PC-9 (cell line): ENCODE measurements at places on chromosomes 13 and 19. TPM values are rescaled to one million over a fixed set of nuclear protein-coding genes. Genes with fewer than 3 reads are reported as not detected.

Gene VSTM2B
- total RNA-seq = not detected in 2 replicates

Gene ZNF729
- not detected in 2 replicates for total RNA-seq

Gene OVOL3
- total RNA-seq = not detected in 2 replicates

Gene NTN5
- 2.9 and 7.4 TPM in 2 replicates for total RNA-seq

Gene ZC3H13
- 29.4 and 36.9 TPM in 2 replicates for total RNA-seq

Gene ZNF787
- 51.4 and 51.5 TPM in 2 replicates for total RNA-seq

- DNase-seq = no peak
Observed at GRCh38 chr13:112772539-112772909, 82.7 kb downstream of the ATP11A start.

DNA sequence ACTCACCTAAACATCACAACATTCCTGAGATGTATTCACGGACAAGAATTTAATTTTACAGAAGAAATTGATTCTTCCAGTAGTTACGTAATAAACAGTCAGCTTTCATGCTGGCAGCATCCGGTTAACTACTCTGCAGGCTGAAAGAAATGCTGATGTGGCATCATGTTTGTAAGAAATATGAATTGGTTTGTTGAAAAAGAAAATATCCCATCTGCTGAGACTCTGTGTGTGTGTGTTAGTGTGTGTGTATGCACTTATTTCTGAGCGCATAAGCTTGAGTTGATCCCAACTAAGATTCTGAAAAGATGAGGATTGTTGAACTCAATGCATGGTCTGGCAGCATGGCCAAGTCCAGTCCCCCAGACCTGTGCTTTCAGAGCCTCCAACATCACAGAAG, 74.3 kb upstream of the FAM216B start:
- no peak for DNase-seq

DNA sequence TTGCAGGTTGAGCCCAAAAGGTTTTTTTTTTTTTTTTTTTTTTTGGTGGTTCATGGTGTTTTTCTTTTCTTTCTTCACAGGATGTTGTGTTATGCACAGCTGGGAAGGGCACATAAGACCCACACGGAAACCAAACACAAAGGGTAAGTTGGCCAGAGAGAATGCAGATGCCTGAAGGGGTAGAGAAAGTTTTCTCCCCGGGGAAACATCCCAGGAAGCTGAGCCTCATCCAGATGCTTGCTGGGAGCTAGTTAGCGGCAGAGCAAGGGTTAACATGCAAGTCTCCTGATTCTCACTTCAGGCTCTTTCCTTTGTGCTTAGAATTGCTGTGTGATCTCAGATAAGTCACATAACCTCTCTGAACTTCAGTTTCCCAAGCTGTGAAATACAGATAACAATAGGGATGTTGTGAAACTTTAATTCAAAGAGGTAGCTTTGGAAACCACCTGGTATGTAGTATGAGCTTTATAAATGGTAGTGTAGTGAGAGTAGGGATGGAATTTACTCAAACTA, 3.1 kb downstream of the ADGRE1 start:
- DNase-seq = no peak

DNA sequence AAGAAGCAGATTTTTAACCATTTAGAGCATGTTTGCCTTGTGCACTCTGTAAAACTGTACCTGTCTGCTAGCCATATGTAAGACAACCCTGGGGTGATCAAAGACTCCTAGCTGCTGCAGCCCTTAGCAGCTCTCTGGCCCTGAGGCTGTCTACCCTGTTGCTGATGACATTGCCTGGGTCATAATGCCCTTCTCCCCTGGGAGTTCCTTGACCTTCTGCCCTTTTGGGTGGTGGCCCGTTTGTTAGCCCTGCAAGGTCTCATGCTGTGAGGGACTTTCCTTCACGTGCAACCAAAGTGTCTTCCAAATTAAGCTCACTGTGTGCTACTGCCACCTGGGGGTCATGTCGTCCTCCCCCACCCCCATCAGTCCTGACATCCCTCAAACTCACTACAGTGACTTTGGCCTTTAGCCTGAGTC, 7.4 kb downstream of the GPC6 start:
- no peak for DNase-seq

DNA sequence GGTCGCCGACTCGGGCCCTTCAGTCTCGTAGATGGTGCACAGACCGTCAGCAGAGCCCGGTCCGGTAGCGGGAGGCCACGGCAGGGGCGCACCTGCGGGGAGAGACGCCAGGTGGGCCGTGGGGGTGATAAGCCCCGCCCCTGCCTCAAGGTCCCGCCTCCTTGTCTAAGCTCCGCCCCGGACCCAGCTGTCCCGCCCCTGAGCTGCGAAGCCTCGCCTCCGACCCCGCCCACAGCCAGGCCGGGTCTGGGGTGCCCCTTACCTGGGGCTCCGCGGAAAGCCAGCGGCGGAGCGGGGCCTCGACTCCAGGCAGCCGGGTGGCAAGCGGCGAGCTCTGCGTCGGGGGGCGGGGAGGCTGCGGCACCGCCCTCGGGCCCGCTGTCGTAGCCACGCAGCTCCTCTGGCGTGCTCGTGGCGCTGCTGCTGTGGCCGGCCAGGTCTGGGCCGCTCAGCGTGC, 4.7 kb downstream of the PRR36 start:
- peak; percentile 63 for DNase-seq

DNA sequence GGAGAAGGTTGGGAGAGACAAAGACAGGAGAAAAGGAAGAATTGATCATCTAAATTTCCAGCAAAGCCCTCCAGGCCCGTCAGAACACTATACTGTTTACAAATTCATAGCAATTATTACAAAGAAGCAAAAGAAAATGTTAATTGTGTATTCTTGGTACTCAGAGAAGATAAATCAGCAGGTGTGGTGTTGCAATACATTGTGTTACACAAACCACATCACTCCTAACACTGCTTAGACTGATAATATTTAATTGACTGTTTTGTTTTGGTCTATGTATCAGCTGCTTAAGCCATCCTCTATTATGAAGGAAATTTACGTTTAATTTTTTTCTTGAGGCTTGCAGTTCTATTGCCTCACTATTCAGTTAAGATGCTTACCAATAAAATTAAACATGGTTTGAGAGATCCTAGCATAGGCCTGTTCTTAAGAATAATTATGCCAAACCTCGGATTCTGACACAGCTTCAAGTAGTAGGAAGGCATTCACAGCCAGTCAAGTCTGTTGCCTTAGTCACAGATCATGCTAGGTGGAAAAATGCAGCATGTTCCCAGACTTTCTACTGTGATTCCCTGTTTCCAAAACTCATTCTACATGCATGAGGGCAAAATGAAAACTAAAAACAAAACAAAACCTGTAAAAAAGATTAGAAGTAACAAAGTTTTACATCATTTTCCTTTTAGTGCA, 129.2 kb downstream of the TBC1D4 start:
- no peak for DNase-seq

GRCh38 chr19:17872251-17873001, 681 bp downstream of the SLC5A5 start:
- no peak for DNase-seq

DNA sequence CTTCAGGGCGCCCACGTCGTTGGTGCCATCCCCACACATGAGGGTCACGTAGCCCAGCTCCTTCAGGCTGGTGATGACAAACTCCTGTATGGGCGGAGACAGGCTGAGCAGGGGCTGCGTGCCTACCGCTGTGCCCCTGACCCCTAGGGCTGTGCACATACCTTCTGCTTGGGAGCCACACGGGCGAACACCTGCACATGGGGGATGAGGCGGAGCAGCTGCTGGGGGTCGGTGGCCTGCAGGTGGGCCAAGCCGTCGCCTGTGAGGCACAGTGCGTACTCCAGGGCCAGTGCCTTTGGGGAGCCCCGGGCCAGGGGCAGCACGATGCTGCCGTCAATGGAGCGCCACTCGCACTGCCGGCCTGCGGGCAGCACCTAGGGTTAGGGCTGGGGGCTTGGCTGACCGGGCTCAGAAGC, 6.1 kb upstream of the GMIP start:
- no peak for DNase-seq

- DNase-seq = no peak
Observed at GRCh38 chr19:17105556-17105955, 30.0 kb downstream of the MYO9B start.

- no peak for DNase-seq
Observed at GRCh38 chr13:94984958-94985357, 272.6 kb upstream of the SOX21 start.

GRCh38 chr19:14540741-14541525, 11.5 kb downstream of the TECR start:
- DNase-seq = no peak
